ENCODE measurements at places on chromosomes 4 and X. TPM values are rescaled to one million over a fixed set of nuclear protein-coding genes. Genes with fewer than 3 reads are reported as not detected.

GRCh38 chr4:22552812-22553211, 36.9 kb upstream of the ADGRA3 start:
- DNase-seq: no peak

Gene DCAF8L2
- not detected for total RNA-seq

- peak; percentile 75 for DNase-seq
Observed at GRCh38 chr4:48109413-48110263, 24.4 kb downstream of the TXK start.

GRCh38 chr4:243426-243825, 61.8 kb downstream of the ZNF732 start:
- DNase-seq: no peak

- no peak for DNase-seq
Observed at GRCh38 chr4:183173580-183174526, 74.8 kb downstream of the WWC2 start.

- no peak for DNase-seq
Observed at GRCh38 chr4:182017038-182017437, 226.2 kb upstream of the TENM3 start.

Gene RAB40AL
- 0.67 TPM for total RNA-seq
